ENCODE measurements at places on chromosomes 5 and 9.

GRCh38 chr9:134595014-134595413, 46.6 kb upstream of the COL5A1 start:
- no peak for DNase-seq

DNA sequence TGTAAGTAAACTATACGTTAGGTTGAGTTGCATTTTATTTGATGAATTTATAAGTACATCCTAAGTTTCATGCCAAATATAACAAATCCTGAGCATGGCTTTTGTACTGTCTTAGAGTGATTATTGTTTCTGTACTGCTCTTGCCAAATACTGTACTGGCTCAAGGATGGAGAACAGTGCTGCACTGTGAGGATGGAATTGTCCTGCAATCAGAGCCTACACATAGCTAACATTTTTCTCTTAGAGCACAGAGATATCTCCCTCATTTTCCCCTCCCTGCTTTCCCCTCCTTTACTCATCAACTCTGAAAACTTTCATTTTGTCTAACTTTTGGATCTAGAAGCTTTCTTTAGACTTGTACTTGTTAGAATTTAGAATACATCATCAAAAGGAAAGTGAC, 28.3 kb downstream of the LRRC70 start:
- DNase-seq = no peak

DNA sequence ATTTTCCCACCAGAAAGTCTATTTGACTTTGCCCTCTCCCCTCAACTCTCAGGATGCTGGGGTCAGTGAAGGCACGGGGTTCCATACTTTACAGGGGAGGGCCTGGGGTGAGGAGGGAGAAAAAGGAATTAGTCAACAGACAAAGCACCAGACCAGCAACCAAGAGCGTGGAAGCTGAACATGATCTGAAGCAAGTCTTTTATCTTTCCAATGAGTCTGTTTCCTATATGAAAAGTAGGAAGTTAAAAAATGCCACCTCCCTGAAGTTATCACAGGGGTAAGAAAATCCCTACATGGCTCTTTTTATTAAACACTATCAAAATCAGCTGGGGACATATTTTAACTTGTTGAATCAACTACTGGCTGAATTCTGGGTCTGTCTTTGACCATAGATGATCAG, 337.0 kb downstream of the TRPM3 start:
- no peak for DNase-seq

DNA sequence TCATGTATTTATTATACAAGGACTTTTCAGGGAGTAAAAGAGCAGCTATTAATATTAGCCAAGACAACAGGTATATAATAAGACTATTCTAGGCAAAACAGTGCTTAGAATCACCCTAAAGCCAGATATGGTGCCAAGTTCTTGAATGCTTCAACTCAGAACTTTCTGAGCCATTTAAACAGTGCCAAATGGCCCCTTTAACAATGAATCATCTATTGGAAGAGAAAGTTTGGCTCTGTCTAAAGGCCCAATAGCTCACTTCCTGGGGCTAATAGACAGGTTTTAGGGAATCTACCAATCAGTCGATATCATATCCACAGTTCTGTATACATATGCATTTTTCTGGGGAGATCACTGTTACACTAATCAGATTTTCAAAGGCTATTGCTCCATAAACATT, 42.9 kb downstream of the ZNF474 start:
- DNase-seq = no peak

DNA sequence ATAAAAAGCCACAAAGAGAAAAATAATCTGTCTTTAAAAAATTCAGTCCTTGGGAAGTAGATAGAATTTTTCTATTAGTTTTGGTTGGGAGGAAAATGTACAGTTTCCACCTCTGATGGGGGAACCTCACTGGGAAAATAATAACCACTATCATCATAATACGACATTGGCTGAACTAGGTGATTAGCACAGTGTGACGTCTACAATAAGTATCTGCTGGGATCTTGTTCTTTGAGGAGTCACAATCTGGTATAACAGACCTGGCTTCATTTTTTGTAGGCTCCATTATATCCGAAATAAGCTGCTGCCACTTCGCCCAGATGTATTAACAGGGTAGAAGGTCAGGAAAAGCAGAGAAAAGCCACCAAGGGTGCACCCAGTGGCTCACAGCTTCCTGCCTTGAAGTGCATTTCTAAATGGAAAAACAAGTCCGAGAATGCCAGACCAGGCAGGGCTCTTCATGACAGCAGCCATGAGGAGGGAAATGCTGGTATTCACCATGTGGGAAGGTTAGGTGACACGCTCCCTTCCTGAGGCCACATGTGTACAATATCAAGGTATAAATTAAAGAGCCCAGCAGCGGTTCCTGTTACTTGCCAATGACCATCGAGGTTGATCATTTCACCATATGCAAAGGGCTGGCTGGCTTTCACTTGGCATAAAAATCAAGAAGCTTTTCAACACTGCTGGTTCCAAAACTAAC, 152.8 kb downstream of the PRELID2 start:
- no peak for DNase-seq

DNA sequence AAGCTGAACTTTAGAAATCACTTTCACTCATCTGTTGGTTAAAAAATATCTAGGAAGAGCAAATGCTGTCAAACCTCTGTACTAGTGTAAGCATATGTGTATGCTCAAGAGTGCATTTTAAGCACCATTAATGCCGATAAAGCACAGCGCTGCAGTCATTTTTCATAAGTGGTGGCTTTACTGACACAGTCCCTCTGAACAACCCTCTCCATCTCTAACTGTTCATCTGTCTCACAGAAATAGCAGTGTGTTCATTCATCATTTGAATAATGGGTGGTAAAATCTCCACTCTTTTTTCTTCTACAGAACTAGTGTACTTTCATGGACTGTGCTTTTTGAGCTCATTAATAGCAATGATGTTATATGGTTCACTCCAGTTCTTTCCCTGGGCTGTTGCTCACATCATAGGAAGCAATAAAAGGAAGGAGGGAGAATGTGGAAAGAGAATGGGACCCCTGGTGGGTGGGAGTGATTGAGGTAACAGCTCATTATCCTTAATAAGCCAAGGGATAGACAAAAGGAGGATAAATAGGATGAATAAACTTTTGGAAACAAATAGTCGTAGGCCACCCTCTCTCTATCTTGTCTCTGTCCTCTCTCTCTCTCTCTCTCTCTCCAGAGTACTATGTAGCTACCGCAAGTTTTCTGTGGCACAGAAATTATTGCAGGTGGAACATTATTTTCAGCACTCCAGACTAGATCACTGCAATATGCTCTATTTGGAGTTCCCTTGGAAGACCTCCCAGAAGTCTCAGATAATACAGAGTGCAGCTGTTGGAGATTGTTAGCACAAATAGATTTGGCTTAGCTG, 117.9 kb upstream of the PRDM9 start:
- no peak for DNase-seq

DNA sequence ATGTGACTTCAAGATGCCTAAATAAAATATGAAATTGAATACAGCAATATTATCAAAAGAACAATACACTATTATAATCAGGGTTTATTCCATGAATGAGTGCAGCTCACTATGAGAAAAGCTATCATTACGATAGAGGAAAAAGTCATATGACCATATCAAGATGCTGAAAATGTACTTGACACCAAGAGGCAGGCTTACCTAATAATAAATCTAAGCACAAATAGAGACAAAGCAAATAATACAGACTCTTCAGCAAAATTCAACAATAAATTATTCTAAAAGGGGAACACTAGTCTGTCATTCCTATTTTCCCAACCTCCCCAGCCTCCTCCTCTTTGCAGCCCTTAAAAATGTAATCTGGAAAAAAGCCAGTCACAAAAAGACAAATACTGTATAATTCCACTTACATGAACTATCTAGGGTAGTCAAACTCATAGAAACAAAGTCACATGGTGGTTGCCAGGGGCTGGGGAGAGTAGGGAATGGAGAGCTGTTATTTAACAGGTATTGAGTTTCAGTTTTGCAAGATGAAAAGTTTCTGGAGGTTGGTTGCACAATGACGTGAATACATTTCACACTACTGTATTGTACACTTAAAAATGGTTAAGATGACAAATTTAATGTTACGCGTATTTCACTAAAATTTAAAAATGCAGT, 148.4 kb downstream of the NFIB start:
- no peak for DNase-seq

DNA sequence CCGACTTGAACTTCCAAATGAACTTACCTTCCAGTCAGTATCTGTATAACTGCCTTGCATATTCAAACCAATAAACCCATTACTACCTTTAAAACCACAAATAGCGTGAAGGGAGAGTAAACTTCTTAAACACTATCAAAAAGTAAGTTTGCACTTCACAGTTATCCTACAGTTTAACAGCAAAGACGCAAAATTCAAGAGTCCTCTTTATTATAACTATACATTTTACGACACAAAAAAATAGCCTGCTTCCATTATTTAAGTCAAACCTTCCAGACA, 1.8 kb downstream of the PTBP3 start:
- no peak for DNase-seq

DNA sequence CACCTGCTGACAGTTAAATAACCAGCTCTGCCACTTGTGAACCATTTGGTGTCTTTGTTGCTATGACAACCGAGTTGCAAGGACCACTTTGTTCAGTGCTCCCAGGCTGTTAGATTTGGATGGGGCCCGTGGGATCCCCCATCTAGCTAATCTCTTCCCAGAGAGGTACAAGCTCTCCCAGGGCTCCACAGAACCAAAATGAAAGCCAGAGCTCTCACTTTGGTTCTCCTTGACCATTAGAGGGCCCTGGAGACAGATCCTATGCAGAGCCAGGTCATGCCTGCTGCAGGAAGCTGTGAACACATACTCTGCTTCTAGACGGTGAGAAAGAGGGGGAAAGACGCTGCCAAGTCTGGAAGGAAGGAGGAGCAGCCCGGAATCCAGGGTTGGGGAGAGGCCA, 224.6 kb downstream of the GABBR2 start:
- DNase-seq = no peak

DNA sequence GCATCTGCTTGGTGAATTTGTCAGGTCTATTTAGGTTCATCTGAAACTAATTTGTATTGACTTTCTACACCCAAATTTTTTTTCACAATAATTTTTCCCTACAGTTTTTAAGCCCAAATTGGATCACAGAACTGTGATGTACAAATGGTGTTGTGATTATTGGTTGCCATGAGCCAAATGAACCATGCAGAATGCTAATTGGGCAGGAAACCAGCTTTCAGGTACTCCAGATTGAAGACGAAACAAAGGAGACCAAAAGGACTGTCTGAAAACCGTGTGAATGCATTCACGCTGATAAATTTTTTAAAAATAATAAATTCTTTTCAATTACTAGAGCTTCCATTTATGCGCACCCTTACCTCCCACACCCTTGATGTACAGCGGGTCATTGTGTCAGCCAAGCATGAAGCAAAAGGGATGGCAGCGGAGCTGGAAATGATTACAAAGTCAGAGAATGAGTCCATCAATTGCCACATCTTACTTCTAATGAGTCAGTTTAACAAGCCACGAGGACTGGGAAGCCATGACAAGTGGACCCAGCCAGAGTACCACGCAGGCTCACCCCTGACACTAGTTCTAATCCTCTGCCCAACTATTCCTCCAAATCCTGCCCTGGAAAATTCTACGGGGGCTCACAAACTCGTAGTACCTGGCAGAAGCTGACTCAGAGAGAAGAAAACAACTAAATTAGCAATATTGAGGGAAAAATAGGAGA, 66.5 kb downstream of the SEMA6A start:
- no peak for DNase-seq

DNA sequence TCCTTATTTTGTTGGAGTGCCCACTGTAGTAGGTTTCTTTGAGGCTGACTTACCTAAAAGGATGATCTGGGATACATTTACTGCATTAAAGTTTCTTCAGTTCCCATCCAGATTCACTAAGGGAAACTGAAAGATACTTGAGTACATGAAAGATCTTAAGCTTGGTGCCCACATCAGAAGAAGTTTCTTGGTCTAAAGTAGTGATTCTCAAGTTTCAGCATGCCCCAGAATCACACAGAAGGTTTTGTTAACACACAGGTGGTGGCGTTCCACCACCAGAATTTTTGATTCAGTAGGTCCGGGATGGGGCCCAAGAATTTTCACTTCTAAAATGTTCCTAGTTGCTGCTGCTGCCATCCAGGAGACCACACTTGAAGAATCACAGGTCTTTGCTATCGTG, 171.0 kb downstream of the ZNF462 start:
- DNase-seq = no peak

DNA sequence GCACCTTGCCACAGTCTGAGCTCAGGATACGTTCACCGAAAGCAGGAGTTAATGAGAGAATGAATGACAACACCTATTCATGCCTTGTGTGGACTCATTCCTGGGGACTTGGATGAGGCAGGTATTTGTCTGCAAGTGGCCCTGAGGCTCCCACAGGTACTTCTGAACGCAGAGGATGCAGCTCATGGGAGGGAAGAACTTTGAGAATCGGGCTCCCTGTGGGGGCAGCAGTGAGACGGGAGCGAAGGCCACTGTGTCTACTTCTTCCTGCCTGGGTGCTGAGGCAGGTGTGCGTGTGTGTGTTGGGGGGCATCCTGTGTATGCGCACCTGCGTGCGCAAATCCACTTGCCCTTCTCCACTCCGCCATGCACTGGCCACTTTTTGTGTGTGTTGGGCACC, 42.2 kb downstream of the PTPN3 start:
- DNase-seq = no peak

DNA sequence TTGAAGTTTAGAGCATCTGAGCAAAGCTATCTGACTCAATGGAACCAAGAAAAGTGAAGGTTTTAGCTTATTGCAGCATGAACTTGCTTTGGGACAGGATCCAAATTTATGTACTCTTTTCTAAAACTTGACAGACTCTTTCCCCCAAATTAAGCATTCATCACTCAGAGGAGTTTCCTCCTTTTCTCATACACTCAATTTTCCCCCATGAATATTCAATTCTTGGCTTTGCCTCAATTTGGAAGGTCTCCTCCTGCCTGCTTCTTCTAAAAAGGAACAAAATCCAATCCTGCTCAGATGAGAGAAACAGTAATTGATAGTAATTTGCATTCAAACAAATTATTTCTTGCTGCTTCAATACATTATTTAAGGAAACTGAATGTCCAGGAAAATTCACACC, 5.0 kb downstream of the ACTL7A start:
- no peak for DNase-seq

DNA sequence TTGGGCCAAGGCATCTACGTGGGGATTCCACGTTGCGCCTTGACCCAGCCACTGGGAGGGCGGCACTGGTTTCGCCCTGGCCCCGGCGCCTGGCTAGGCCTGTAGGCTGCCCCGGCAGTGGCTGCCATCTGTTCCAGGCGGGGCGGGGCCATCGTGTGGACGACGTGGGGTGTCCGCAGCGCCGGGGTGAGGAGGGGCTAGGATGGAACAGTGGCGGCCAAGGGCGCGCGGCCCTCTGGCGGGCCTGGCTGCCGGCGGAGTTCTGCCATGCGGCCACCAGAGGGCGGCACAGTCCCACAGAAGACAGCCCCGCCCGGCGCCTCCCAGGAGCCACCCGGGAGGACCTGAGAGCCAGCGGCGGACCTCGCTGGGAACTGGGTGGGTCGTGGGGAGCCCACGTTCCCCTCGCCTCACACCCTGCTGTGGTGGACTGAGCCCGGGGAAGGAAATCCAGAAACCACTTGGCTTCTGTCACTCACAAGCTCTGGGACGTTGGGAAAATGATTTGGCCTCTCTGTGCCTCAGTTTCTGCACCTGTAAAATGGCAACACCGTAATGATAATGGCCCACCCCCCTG, 22.6 kb upstream of the RAPGEF1 start:
- DNase-seq = peak; percentile 64

GRCh38 chr5:84614906-84615305, 230.2 kb upstream of the EDIL3 start:
- DNase-seq = peak; percentile 64

GRCh38 chr9:18492612-18493011, 18.7 kb downstream of the ADAMTSL1 start:
- no peak for DNase-seq

All from hippocampal formation (tissue), 2 donors.